ENCODE measurements at places on chromosomes 4 and X. TPM values are rescaled to one million over a fixed set of nuclear protein-coding genes. Genes with fewer than 3 reads are reported as not detected.
A peak's percentile ranks its signal among the peaks of the same experiment; 100 is the strongest.

The PASD1 gene
- total RNA-seq: not detected

The MAGEB17 gene
- not detected for total RNA-seq

GRCh38 chrX:15672881-15673280 is 8.3 kb upstream of the CLTRN start:
- no peak for DNase-seq

The UGT2B15 gene
- total RNA-seq: 0.17 TPM

The PGK1 gene
- 492 TPM for total RNA-seq

- DNase-seq: no peak
Observed at GRCh38 chrX:48696909-48697727, 584 bp downstream of the SUV39H1 start.

The CNGA1 gene
- 2.1 TPM for total RNA-seq

The SOD3 gene
- total RNA-seq: 0.25 TPM

DNA sequence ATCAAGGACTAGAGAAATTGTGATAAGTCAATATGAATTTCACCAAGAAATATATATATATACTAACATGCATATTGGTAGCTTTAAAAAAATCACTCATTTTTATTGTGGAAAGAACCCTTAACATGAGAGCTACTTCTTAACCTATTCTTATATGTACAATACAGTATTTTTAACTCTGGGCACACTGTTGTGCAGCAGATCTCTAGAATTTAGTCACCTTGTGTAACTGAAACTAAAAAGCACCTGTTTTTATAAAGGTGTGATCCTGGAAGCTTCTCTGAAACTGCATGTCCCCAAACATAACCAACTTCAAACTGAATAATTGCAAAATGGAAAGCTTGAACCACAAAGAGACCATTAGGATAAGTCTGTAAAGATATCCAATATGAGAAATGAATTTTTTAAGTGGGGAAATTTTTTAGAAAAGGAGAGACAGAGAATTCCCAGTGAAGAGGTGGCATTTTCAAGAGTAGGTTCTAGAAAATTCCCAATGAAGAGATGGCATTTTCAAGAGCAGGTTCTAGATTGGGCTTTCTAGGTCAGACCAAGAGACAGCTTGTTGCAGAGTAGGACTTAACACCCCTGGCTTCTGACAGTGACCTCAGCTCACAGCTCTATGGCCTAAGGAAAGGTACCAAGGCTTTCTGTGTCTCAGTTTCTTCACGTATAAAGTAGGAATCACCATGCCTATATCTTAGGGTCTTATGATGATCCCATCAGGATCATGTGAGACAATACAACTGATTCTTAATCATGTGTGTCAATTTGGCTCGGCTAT is 22.0 kb upstream of the PPARGC1A start:
- no peak for DNase-seq

DNA sequence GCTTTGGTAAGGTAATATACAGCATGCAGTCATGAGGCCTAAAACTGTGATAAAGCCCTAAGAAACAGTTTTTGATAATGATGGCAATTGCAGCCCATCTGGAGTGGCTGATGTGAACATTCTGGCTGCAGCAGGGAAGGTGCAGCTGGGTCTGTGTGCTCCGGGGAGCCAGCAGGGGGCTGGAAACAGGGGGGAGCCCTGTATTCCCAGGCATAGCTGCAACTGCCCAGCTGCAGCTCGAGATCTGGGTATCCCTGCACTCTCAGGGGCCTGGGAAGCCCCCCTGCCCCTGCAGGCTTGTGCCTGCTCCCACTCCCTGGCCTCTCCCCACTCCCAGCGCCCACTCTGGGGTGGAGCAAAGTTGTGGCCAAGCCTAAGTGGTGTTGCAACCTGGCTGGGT is 95.6 kb downstream of the RRAGB start:
- no peak for DNase-seq

The XAGE1B gene
- not detected for total RNA-seq

- no peak for DNase-seq
Observed at GRCh38 chrX:31832263-31832662, 760.4 kb upstream of the FTHL17 start.

DNA sequence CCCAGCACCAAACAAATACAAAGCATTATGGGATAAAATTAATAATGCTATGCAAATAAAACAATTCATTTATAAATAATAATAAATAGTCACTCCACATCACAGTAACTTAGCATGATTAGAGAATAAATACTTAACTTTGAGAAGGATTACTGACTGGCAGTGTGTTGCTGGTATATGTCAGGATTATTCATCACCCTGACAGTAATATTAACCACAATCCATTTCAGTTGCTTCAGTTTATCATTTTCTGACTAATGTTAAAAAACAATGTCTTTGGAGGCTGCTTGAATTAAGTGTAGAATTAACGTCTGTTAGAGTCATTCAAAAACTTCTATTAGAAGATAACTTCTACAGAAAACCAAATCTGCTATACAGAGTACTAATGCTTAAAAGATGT is 124.1 kb upstream of the MAB21L2 start:
- DNase-seq: no peak

- DNase-seq: no peak
Observed at GRCh38 chrX:124393659-124394058, 47.3 kb downstream of the SH2D1A start.

The SPACA5 gene
- total RNA-seq: not detected

- DNase-seq: no peak
Observed at GRCh38 chrX:137031039-137031438, 2.8 kb downstream of the GPR101 start.

GRCh38 chr4:55087009-55087912 is 38.1 kb downstream of the KDR start:
- DNase-seq: no peak

The PCDH7 gene
- 65.9 TPM for total RNA-seq

The AMBN gene
- not detected for total RNA-seq

The SERTM2 gene
- not detected for total RNA-seq

GRCh38 chrX:153494061-153494460 is 719 bp upstream of the BGN start:
- DNase-seq: no peak

The MAGEB10 gene
- not detected for total RNA-seq

DNA sequence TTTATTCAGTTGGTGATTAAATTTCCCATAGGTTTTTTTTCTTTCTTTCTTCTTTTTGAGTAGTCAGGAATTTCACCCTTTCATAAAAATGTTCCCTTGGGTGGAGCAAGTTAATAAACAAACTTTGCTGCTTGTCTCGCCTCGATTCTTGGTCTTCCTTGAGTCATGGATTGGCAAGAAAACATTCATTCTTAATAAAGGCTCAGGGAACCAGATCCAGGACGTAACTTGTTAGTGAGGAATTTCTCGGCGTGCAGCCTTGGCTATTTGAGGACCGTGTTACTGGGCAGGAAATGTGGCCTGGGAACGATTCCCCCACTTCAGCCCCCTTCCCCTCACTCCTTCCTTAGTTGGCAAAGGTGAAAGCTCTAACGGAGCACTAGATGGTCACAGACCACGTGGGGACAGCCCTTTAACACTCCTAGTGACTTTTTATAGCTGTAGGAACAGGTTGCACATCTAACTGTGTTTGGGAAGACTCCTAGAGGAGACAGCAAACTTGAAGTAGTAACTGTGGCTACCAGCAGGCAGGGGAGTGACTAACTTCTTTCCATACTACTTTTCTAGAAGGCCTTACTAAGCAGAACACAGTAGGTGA is 106.8 kb downstream of the UCHL1 start:
- DNase-seq: no peak

GRCh38 chr4:1238676-1239000 is 10.3 kb downstream of the CTBP1 start:
- no peak for DNase-seq

DNA sequence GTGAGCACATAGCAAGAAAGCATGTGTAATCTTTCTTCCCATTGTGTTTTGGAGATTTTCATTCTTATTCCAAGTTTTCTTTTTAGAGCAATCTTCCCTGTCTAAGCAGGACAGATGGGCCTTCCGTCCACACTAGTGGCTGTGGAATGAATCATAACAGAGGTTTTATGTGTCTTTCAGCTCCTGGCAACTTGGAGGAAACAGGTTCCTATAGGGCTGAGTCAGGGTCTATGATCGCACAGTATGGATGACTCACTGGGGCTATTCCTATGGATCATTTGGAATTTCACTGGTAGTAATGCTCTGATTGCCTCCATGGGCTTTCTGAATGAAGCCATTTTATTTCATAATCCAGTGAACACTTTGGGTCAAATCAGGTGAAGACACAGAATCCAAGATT is 51.8 kb upstream of the CBLL2 start:
- peak; percentile 2 for DNase-seq

DNA sequence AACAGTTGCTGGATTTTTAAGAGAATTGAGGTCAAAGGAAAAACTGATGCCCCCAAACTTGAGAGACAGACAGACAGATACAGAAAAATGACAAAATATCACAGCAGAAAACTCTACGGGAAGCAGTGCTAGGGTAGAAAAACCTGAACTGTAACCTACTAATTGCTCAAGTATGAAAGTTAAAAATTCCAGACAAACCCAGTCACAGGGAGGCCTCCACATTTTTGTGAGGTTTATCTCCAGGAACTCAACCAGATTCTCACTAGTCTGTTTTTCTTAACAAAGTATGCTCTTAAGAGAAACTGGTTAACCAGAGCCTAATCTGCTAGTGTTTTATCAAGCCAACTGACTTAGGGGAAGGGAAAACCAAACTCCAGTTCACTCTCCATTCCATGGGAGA is 19.9 kb upstream of the PPP3CA start:
- DNase-seq: no peak

The CYBB gene
- total RNA-seq: 0.59 TPM

The MGST2 gene
- 24.3 TPM for total RNA-seq

DNA sequence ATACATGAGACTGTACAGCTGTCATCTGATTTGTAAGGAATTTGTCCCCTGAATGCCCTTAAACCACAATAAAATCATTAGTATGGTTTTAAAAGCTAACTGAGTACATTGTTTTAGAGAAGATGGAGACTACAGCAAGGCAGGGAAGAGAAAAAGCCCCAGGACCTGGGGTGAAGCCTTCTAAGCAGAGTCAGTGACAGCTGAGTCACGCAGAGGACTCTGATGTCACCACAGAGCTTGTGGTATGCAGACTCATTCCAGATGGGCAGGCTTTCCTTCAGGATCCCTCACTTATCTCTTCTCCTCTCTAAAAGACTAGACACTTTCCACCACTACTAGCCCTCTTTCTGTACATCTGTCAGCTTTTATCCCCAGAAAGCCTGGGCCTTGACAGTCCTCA is 97.1 kb upstream of the ATOH1 start:
- DNase-seq: no peak
